Heart right ventricle (tissue), 16 donors: ENCODE measurements at places on chromosomes 16 and 17. TPM values are rescaled to one million over a fixed set of nuclear protein-coding genes. Genes with fewer than 3 reads are reported as not detected.

Gene OR1A2
- total RNA-seq = not detected

Gene ENPP7
- total RNA-seq = not detected

Gene AATK
- 6.5 TPM for total RNA-seq

Gene NPIPA8
- total RNA-seq = 0.86 TPM

- DNase-seq = no peak
Measured at GRCh38 chr17:48228720-48229119, 121.2 kb downstream of the SNX11 start.

DNA sequence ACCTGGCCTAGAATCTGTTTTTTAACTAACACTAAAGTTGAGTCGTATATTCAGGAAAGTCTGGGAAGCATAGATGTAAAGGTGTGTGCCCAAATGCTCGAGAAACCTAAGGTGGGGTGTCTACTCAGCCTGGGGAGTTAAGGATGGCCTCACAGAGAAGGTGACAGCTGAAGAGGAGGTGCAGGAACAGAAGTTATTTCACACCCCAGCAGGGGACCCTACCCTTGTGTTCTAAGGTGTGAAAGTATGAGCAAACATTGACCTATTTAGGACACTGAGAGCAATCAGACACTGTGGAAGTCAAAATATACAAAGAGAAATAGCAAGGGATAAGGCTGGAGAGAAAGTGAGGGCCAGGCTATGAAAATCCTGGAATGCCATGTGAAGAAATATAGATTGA lies 49.0 kb upstream of the DHX40 start:
- no peak for DNase-seq

DNA sequence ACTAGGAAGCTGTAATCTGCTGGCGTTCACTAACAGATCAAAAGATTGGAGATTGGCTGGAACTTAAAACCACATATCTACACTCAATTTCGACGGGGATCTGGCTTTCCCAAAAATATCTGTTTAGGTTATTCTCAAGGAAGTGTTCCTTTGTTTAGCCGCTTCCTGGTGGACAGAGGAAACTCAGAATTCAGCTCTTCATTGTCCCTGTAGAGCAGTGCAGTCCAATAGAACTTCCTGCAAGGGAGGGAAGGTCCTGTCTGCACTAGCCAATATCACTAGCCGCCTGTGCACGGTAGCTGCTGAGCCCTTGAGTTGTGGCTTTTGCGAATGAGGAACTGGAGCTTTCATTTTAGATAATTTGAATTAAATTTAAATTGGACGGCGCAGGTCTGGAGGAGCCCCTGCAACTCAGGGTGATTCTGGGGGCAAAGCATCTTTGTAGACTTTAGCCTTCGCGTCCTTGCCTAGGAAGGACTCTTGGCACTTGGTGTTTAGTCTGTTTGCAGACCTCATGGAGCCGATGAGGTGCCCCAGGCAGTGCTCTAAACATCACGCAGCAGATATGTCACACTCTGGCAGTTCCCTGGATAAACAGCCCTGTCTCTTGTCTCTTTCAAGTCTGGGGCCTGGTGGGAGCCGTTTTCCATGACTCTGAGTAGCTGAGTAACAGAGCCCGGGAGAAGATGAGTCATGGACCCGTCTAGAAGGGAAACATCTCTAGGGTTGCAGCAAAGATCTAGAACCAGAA lies 122.2 kb downstream of the CCDC182 start:
- no peak for DNase-seq
